ENCODE measurements at places on chromosomes 3 and 15.

DNA sequence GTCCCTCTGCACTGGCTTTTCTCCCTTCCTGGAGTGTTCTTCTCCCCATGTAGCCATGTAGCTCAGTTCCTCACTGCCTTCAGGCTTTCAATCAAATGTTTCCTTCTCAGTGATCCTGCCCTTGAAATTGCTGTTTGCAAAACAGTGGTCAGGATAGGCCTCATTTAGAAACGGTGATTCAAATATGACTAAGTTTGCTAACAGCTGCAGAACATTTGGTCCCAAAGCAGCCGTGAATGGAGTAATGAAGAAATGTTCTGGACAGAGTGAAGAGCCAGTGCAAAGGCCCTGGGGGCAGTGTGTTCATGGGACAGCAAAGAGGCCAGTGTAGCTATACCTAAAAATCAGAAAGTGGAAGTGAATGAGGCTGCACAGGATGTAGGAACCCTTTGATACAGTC lies 223.4 kb downstream of the FEZF2 start:
- DNase-seq: no peak

GRCh38 chr3:183914856-183915255 lies 30.2 kb upstream of the PARL start:
- no peak for DNase-seq

DNA sequence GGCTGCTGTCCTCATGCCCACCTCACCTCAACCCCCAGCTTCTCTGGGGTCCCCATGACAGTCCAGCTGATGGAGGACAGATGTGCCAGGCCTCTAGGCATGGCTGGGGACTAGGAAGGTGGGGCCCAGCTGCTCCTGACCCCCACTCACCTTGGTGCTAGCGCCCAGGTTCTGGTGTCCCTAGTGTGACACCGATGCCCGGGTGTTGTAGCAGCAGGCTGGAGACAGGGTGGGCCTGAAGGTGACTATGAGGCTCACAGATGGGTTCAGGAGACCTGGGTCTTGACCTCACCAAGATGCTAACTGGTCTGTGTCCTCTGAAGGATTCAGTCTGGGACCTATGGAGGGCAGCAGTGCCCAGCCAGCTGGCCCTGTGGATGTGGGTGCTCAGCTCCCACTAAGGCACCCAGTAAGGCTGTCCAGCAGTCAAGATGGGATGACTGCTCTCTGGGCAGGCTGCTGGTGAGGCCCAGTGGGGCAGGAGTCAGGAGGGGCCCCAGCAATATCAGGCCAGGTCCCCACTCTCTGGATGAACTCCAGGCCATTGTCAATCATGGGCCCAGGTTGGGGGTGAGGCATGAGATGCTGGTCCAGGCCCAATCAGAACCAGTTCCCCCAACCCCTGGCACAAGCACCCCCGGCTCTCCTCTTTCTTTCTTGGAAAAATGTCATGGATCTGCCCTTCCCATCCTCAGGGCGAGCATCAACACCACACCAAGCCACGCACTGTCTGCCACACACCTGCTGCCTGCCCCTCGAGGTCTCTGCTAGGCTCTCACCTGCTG lies 33.0 kb downstream of the ALDH1L1 start:
- no peak for DNase-seq

DNA sequence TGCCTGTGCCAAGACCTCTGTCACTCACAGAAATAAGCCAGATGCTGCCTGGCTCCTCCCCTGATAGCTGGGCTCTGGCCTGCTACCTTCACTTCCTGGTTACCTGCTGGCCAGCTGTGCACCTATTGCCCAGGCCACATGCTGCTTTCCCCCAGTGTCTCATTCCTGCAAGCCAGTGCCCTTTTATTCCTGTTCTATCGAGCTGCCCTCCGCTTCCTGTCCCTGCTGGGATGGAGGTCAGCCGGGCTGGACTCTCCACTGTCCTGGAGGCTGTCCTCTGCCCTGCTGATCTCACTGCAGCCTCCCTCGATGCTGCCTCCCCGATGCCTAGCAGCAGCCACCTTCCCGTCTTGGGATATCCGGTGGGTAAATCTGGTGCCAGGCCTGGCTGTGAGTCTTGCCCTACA lies 37.0 kb upstream of the SNRPA1 start:
- DNase-seq: no peak

GRCh38 chr3:171553086-171553485 lies 92.9 kb upstream of the TNIK start:
- no peak for DNase-seq

DNA sequence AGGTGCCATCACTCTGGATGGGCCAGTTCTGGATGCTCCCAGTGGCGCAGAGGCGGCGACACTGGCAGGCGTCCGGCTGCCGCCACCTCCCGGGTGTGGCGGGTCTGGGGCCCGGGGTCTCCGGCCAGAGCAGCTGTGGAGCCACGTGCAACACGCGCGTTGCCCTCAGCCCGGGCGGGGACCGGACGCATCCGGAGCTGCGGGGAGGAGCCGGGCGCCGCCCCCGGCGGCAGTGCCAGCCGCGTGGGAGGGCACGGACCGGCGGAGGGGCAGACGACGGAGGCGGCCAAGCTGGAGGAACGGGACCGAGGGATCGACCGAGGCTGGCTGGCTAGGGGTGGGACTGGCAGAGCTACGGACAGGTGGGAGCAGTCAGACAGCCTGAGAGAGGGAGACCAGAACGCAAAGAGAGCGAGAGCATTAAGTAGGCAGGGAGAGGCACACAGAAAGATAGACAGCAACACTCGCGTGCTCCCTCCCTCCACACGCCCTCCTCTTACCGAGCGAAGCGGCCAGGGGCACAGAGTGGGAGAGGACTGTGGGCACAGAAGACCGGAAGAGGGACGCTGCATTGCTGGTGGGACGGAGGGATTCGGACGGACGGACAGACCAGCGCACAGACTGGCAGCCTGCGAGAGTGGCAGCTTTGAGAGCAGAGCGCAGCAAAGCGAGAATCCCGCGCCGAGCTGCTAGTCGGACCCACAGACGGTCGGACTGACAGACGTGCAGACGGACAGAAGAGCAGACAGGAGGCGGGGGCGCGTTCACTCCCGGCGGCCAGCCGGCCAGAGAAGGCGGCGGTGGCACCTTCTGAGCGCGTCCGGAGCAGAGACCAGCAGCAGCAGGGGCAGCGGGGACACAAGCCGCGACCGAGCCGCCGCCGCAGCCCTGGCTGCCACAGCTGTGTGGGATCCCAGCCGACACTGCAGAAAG lies at the start of gene ARPP21:
ARPP21 (plus strand) TSS at position 272 of the 933 bp plus-strand sequence. CDS start 42,227 bp downstream, outside the sequence.
- DNase-seq: no peak

DNA sequence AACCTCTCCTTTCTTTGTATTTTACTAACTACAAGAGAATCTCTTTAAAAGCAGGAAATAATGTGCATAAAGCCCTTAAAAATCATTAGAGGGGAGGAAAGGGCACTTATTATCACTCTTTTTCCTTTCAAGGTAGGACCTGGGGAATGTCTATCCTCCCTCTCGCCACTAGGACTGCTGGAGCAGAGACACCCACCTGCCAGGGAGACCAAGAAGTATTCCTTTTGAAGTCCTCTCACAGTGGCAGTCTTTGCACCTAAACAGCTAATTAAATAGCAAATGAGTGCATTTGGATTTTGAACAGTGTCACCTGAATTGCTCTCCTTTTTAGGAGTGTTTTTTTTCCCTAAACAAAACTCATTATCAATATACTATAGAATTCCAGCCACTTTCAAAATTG lies 874.1 kb downstream of the ZPLD1 start:
- DNase-seq: no peak

- DNase-seq: peak; percentile 50
Measured at GRCh38 chr15:76139368-76140073, 79.7 kb downstream of the TMEM266 start.

DNA sequence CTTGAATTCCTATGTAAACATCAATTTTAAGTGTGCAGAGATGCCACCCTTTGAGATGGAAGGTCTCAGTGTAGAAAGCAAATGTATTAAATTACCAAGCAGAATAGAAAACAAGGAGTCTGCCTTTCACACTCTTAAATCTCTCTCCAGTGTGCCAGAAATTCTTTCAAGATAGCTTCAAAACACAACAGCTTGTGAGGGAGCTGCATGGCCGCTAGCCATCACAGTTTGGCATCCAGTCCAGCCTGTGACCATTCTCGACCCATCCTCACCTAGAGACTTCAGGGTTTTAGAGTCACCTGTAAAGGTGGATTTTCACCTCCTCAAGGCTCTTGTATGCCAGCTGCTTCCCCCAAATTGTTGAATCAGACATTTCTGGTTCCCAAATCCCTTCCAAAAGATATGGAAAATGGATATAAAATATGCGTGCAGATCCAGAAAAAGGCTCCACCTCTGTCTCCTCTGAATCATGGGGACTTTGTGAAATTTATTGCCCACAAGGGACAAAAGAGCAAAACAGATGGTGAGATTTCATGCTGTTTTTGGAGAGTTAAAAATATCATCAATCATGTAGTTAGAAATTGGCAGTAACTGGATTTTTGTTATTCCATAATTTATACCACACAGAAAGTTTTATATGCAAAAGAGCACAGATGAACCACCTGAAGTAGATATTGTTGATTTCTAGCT lies 114.2 kb upstream of the THRB start:
- DNase-seq: no peak

DNA sequence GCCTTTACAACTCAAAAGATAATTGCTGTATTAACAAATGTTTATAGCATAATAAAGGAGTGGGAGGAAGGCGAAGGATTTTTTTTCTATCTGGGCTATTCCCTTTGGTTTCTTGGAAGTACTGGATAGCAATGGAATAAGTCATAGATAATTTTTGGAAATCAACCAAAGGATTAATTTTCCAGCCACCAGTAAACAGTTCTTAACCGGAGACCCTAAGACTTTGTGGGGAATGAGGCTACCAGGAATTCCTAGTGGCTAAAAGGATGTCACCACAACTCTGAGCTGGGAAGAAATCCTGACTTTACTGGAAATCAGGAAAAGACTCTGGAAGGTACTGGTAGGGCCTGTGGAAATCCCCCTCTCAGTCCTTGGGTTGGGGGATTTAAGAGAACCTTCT lies 138.4 kb upstream of the RARB start:
- no peak for DNase-seq

DNA sequence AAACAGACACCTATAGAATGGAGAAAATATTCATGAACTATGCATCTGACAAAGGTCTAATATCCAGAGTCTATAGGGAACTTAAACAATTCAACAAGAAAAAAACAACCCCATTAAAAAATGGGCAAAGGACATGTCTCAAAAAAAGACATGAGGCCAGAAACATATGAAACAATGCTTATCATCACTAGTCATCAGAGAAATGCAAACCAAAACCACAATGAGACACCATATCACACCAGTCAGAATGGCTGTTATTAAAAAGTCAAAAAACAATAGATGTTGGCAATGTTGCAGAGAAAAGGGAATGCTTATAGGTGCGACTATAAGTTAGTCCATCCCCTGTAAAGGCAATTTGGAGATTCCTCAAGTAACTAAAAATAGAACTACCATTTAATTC lies 11.4 kb upstream of the HDGFL3 start:
- no peak for DNase-seq

DNA sequence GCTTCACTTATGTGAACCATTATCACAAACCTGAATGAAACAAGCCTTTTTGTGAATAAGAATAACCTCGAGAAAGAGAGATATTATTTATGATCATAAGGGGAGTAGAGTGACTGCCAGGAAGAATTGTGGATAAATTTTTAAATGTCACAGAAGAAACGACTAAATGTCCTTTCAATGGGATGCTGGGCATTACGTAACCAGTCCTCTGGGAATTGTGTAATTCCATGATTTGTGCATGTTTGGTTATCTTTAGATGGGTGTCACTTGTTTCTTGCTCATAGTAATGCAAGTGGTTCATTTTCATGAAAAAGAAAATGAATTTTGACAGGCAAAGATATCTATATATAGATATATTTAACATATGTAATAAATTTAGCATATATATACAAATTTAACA lies 379.5 kb upstream of the AGTR1 start:
- no peak for DNase-seq

DNA sequence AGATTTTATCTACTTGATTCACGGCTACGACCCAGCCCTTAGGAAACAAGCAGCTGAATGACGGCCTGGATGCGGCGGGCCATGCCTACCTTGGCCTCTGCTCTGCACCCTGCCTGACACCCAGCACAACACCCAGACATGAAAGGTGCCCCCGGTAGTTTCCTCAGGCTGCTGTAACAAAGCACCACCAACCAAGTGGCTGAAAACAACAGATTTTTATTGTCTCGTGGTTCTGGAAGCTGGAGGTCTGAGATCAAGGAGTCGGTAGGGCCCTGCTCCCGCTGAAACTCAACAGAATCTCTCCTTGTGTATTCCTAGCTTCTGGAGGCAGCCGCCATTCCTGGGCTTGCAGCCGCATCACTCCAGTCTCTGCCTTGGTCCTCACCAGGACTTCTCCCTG lies 111.7 kb downstream of the ADCY5 start:
- DNase-seq: no peak

DNA sequence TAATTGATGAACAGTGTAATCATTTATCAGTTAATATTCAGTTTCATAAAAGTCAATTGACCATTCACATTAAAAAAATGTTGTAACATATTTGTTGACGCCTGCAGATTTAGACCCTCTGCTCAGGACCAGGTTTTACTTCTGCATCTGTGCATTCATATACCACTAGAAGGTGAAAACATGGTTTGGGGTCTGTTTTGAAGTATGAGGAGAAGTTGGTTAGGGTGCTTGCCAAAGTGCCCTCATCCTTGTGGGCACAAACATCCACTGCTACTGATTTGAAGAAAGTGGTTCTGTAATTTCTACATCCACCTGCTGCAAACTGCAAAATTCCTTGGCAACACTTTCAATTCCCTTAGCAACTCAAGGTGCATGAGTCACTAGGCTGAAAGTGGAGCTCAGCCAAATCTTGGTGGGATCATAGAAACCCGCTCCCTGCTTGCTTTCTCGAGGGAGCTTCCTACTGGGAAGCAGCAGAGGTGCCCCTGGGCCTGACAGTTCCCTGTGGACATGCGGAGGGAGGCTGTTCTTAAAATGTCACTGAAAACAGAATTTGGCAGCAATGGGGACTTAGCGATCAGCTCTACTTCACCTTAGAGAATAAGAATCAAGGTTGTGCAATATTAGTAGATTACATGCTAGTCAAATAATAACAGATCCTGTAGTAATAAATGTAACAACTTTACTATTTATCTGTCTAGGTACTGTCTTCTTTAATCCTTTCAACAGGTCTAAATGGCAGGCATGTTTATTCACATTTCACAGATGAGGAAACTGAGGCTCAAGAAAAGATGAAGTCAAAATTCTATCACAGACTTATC lies 301.0 kb upstream of the TBL1XR1 start:
- no peak for DNase-seq

All from activated CD8-positive, alpha-beta memory T cell treated with anti-CD3 and anti-CD28 coated beads for 1 hour (primary cell).